ENCODE measurements at places on chromosomes 13 and 19.

DNA sequence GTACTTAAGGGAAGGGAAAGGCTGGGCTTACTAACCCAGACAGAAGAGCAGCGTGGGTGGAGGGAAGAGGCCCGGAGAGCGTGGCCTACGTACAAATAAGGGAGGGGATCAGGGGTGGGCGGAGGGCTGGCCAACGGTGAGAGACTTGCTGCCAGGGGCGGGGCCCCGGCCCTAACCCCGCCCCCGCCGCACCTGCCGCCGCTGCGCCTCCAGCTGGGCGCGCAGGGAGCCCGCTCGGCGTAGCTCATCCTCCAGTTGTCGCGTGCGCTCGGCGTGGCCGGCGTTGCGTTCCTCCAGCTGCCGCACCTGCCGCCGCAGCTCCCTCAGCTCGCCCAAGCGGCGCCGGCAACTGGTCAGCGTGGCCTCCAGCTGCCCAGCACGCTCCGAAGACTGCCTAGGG is 5.7 kb downstream of the HOOK2 start:
- DNase-seq, result no peak

- DNase-seq, result no peak
These were observed 46.3 kb downstream of the SIPA1L3 start for GRCh38 chr19:37953171-37953917.

DNA sequence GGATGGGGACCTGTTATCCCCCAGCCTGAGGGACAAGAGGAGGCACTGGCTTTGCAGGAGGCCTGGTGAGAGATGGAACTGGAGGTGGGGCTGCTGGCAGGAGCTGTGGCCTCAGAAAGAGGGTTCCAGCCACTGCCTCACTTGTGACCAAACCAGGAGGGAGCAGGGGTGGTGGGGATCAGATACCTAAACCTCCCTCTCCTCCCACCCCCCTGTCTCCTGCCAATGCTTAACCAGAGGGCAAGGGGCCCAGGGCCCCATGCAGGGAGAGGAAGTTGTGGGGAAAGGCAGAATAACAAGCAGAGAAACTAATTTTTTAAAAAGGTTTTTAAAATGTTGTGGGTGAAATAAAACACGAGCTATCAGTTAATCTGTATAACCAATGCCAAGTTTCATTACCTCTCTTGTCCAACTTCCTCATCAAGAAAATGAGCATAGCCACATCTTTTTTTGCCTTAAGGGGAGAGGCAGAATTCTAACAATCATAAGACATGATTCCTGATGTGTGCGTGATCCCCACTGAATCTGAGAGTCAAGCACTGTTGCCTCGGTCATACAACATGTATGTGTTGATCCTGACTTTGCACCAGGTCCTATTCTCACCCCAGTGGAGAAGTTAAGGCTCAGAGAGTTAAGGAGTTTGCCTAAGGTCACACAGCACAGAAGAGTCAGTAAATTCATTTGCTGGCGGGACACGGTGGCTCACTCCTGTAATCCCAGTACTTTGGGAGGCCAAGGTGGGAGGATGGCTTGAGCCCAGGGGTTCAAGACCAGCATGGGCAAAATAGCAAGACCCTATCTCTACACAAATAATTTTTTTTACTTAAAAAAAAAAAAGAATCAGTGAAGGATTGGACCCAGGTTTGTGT is 12.9 kb downstream of the FXYD5 start:
- no peak for DNase-seq

DNA sequence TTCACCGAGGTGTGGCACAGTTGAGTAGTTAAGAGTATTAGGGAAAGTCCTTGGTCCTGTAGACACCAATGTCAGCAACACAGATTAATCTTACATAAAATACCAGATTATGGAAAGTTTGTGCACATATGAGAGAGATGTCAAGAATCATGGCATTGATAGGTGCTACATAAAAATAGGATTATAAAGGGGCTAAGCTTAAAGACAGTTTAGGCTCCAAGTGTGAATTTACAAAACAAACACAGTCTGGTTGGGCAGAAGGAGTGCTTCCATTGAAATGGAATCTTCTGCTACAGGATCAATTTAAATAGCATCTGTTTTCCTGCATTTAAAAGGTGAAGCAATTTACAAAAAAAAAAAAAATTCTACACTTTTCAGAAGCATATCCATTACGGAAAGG is 292.9 kb downstream of the DNAJC15 start:
- DNase-seq, result no peak

DNA sequence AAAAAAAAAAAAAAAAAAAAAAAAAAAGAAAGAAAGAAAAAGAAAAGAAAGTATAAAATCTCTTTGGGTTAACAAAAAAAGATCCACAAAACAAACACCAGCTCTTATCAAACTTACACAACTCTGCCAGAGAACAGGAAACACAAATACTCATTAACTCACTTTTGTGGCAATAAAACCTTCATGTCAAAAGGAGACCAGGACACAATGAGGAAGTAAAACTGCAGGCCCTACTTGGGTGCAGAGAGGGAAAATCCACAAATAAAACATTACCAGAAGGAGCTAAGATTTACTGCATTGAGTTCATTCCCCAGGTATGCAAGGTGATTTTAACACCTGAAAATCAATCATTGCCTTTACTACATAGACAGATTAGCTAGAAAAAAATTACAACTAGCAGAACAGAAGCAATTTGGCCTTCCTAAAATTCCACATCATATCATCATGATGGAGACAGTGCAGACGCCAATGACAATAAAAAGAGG is 9.6 kb upstream of the CEACAM5 start:
- no peak for DNase-seq

All from AG08396 (cell line).